ENCODE measurements at places on chromosomes 1 and 21.

DNA sequence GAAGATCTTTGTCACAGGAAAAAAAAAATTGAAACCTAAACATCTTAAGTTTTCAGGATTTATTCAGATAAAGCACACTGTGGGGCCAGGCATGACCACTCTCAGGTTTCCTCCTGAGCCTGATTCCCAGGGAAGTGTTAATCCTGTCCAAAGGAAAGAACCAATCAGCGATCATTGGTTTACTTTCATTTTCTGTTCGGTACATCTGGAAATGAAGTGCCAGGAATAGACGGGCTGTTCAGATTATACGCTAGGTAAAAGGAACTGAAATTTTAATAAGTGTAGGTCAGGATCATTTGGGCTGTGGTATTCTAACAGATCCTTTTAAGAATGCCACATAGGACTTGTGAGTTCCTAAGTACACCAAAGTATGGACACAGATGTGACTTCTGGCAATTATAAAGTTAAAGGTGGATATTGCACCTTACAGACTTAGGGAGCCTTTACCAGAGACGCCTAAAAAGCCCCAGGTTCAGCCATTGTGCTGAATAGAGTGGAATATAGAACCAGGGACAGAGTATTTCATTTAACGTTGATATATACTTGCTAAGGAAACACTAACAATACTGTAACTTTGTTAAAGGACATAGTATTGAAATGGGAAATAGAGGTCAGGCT, 9.3 kb upstream of the CACYBP start:
- DNase-seq: no peak

DNA sequence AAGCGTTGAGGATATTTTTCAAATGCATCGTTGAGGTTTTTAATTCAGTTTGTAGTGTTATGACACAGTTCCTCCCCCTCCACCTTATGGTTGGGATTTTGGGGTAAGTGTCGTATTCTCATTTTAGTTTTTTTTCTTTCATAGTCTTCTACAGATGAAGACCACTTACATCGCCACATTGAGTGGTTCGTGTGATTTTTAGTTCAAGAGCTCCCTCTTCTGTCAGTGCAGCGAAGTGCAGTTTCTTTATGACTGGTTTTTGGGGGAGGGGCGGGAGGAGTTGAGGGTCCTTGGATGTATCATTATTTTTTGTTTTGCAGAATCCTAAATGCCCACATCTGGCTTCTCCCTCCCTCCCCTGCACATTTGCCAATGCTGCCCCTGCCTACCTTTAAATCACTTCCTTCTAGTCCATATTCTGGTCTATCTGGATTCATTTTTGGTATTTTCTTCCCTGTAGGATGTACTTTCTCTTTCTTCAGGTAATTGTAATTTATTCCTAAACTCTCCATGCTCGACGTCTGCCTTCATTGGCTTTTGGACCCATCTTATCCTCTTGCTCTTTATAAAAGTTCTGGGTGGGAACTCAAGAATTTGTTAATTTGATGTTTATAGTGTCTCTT, 433.1 kb downstream of the CAMTA1 start:
- DNase-seq: peak; percentile 6

DNA sequence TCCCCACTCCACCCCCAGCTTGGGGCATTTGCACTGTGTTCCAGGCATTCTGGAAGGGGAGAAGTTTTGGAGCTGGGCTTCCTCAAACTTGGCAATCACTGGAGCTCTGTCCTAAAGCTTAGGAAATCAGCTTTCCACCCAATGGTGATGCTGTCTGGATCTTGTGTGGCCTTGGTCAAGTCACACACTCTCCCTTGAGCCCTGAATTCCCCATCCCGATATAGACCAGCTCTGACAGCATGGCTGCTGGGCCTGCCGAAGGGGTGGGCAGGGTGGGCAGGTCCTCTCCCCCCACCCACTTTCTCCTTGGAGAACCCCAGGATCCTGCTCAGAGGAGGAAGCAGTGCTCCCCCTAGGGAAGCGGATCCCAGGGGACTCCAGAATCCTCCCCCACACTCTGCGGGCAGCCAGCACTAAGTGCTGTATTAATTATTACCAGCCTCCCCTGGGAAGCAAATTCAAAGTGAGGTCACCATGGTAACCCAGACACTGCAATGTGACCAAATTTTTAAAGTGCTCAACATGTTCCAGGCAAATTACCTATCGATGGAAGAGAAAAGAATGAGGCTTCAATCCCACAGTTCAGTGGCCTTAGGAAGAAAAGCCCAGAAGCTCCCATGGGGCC, 21.3 kb upstream of the LDLRAP1 start:
- DNase-seq: no peak

DNA sequence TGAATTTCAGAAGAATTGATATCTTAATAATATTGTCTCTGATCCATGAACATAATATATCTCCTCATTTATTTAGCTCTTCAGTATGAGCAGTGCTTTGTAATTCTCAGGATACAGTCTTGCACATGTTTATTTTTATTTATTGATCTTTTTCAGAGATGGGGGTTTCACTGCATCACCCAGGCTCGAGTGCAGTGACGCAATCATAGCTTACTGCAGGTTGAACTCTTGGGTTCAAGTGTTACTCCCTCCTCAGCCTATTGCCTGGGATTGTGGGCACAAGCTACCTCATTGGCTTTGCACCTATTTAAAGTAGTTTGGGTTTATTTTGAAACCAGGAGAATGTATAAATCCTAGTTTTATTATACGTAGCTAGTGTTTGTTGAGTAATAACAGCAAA, 4.7 kb downstream of the RPS6KC1 start:
- no peak for DNase-seq

- DNase-seq: no peak
These were observed 119.8 kb upstream of the IRF2BP2 start for GRCh38 chr1:234729561-234730474.

- DNase-seq: no peak
These were observed 1628.9 kb upstream of the PRMT6 start for GRCh38 chr1:105427543-105427942.

DNA sequence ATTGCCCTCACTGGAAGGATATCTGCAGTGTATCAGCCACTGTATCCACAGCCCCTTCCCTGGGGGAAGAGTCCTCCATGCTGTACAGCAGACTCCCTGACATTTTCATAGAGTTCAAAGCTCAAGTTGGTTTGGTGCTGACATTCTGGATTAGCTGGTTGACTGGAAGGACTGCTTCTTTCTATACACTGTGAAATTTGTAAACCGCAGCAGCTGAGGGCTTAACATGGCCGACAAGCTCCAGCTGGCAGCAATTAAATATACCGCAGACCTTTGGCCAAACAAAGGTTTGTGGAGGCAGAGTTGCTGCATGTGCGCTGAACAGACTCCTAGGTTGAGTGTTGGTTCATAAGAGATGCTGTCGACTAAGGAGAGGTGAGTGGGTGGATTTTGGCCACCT, 126.4 kb downstream of the DHRS3 start:
- DNase-seq: no peak

DNA sequence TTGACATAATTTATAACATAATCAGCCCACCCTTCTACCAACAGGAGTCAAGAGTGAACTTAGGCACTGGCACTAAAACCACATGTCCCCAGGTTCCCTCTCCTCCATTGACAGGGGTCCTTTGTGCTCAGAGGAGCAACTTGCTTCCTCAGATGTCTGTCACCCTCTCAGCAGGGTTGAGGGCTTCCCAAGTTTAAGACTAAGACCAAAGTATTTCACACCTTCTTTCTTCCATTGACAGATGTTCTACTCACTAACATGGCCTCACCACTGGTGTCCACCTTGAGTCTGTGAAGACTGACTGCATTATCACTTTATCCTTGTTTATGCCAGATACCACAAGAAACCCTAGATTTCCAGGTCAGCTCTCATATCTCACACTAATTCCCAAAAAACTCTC, 56.5 kb downstream of the CCDC18 start:
- DNase-seq: no peak

DNA sequence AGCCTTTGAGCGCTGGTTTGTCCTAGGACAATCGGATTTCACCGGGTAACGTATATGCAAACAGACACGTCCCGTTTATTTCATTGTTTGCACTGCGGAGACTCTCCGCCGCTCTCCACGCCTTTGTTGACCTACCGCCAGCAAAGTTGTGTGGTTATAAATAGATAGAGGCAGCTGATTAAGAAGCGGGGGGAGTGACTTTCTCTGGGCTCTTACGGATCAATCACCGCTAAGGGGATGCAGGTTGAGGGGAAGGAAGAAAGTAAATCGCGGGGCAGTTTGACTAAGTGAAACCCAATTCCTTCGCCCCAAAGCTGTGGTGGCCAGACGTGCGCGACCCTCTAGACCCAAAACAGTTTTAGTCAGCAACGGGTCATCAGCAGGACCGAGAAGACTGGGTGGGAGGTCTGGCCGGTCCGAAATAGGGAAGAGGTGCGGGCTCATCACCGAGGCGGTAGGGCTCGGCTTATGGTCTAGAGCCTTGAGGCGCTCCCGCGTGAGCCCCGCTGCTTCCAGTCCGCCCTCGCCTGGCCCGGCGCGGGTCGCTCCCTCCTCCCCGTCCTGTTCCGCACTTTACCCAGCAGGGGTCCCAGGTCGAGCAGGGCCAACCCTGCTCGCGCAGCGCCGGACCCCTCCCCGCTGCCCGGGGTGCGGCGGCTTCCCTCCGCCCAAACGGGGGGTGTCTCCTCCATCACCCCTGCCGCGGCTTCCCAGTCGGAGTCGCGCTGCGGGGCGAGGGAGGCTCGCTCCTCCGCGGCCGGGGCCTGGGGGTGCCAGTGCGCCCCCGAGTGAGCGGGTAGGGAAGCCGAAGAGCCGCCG, 120.8 kb upstream of the RRP15 start:
- DNase-seq: no peak

DNA sequence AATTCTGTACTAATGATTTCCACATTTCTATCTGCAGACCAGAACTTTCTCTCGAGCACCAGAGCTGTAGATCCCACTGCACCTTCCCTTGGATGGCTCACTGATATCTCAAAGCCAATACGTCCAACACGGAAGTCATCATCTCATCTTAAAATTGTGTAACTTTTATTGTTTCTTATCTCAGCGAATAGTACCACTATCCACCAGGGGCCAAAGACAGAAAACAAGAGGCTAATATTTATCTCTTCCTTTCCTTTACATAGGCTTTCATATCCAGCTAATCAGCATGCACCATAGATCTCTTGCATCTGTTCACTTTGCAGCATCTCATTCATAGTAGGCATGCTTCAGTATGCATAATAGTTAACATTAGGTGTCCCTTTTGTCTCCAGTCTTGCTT, 303.6 kb downstream of the PTPRC start:
- DNase-seq: no peak

DNA sequence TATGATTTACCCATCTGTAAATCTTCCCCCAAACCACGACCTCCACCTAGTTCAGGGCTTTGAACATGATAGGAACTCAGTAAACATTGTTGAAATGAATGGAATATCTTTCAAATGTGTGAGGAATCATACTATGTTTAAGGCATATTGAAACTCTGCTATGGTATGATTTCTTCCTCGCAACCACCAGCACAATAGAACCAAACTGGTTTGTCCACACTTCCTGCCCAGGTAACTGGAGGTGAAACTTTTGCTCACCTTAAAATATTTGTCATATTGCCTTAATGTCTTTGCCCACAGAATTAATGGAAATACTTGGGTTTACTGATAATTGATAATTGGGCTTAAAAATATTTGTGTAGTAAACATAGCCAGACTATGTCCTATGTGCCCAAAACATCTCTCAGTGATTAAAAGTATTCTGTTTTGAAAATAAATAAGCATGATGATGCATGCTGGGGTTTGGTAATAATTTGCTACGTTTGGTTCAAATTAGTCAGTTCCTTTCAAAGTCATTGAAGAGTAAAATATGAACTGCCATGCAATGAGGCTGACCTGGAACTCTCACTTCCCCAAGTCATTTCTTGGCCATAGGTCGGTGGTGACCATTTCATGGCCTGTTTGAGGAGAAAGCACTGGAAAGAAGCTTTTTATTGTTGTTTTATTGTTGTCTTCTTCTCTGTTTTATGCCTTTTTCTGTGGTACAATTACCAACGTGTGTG, 73.3 kb downstream of the TNFSF18 start:
- DNase-seq: no peak

DNA sequence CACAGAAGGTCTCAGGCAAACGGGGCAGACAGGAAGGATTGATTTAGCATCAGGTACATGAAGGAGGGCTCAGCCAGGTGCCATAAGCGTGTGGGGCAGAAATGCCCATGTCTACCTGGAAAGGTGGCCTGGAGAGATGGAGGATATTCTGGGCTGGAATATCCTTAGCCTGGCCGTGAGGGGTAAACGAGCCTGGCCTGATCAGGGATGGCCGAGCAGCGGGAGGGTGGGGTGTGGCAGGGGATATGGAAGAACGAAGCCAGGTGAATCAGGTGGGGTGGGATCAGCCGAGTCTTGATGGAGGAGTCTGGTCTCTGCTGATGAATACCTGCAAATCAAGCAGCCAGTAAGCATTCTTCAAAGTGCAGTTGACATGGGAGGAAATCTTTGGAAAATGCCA, 35.5 kb upstream of the TTC22 start:
- DNase-seq: no peak

- no peak for DNase-seq
These were observed 92.0 kb downstream of the SPAG17 start for GRCh38 chr1:118093017-118093416.

GRCh38 chr1:101137144-101138126, 99.4 kb upstream of the S1PR1 start:
- no peak for DNase-seq

DNA sequence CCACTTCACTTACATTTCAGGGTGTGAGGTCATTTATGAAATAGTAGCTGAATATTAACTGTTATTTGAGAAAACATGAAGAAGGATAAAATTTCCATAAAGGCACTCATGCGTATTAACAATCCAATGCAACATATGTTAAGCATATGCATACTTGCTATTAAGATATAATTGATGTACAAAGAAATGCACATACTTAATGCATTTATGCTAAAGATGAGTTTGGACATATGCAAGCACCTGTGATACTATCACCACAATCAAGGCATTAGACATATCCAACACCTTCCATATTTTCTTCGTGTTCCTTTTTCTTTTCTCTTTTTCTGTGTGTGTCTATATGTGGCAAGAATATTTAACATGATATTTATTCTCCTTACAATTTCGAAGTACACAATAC, 464.8 kb upstream of the BRINP3 start:
- DNase-seq: no peak

DNA sequence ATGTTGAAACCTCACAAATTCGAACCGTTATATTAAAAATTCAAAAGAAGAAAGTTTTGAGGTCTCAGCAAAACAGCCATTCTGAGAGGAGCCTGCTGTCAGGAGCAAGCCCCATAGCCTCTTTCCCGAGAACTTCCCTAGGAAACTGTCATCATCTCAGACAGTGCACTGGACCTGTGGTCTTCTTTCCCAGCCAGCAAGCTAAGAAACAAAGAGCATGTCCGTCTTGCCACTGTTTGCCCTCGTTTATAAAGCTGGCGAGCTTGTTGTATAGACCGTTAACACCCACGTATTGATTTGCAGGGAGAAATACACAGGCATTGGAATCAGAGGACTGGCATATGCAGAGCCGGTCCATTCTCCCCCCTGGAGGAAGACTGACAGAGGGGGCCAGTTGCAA, 407.0 kb downstream of the NPHP4 start:
- DNase-seq: no peak

- DNase-seq: no peak
These were observed 20.8 kb upstream of the MNDA start for GRCh38 chr1:158810311-158810710.

Measured in activated CD4-positive, alpha-beta T cell treated with anti-CD3 and anti-CD28 coated beads for 24 hours (primary cell).